OCI-LY7 (cell line): ENCODE measurements at places on chromosomes 7 and 10. TPM values are rescaled to one million over a fixed set of nuclear protein-coding genes. Genes with fewer than 3 reads are reported as not detected.

DNA sequence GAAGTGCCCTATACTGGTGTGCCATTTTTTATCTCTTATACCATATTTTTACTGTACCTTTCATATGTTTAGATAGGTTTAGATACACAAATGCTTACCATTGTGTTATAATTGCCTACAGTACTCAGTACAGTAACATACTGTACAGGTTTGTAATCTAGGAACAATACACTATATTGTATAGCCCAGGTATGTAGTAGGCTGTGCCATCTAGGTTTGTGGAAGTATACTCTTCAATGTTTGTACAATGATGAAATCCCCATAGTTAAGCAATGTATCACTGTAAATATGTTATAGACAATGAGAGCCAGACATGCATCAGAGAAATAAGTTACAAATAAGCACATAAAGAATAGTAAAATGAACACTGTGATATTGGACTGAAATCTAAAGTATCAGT, 109.1 kb downstream of the IQUB start:
- no peak for DNase-seq

GRCh38 chr7:19575909-19576557, 132.8 kb downstream of the POLR1F start:
- DNase-seq = no peak

DNA sequence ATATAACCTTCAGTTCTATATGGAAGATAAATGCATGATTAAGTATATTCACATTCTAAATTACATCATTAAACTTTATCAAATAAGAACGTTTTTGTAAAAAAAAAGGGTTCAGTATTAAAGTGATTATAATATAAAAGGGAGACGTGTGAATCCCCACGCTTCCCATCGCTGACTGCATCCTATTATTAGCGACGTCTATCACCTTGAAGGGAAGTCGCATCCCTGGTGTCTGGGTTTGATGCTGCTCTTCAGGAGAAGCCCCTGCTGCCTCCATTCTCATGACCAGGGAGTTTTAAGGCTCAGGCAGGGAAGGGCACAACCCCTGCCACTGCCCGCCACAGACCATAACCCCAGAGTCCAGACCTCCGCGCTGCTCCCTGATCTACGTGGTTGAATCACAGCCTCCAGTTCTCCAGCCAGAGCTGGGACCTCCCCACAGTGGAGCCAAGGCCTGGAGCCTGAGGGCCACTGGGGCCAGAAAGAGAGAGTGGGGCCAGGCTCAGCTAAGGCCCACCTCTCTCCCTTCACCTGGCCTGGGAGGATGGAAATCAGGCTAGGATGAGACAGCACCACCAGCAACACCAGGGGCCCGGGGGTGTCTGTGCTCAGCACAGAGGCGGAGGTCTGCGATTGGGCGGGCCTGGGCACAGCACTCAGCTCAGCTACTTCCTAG, 130.6 kb downstream of the TCERG1L start:
- no peak for DNase-seq

DNA sequence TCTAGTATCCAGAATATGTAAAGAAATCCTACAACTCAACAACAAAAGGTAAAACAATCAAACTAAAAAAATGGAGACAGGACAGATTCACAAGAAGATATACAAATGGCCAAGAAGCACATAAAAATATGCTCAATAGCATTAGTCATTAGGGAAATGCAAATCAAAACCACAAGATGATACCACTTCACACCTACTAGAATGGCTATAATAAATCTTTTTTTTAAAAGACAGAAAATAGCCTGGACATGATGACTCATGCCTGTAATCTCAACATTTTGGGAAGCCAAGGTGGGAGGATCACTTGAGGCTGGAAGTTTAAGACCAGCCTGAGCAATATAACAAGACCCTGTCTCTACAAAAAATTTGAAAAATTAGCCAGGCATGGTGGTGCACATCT, 27.9 kb upstream of the CHCHD3 start:
- DNase-seq = no peak

- DNase-seq = no peak
Measured at GRCh38 chr7:155373359-155374273, 75.9 kb downstream of the INSIG1 start.

- DNase-seq = peak; percentile 27
Measured at GRCh38 chr10:127880557-127880956, 12.2 kb downstream of the CLRN3 start.

GRCh38 chr10:483261-483660, 206.2 kb downstream of the DIP2C start:
- no peak for DNase-seq

- DNase-seq = peak; percentile 48
Measured at GRCh38 chr10:132158823-132159222, 27.9 kb upstream of the DPYSL4 start.

GRCh38 chr7:68785036-68785435, 813.2 kb upstream of the AUTS2 start:
- DNase-seq = no peak

DNA sequence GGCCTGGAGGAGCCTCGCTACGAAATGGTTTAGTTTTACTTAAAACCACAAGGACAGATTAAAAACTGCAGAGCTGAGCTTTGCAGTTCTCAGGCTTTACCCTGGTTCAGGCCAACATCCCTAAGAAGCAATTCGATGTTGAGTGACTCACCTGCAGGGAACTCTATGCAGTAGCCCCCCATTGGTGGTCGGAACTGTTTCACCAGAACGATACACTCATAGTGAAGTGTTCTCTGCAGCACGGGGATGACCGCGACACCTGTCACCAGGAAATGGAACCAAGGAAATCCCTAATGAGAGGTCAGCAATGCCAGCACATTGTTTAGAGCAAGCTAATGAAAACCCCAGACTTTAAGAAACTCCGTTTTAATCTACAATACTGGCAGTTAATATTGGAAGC, 18.0 kb downstream of the NUDT5 start:
- no peak for DNase-seq

GRCh38 chr10:70733051-70733450, 52.1 kb downstream of the TBATA start:
- no peak for DNase-seq

- DNase-seq = no peak
Measured at GRCh38 chr10:100184426-100184825, 1.4 kb downstream of the ERLIN1 start.

GRCh38 chr7:22082553-22082885, 136.8 kb upstream of the CDCA7L start:
- DNase-seq = no peak

- DNase-seq = no peak
Measured at GRCh38 chr7:13322126-13322525, 634.7 kb downstream of the ARL4A start.

Gene AQP1
- total RNA-seq = not detected in 2 replicates

Gene FFAR4
- total RNA-seq = not detected in 2 replicates

Gene CLDN15
- 31.9 and 34.8 TPM in 2 replicates for total RNA-seq

Gene TWIST1
- total RNA-seq = not detected in 2 replicates

Gene ZCWPW1
- total RNA-seq = 10.8 and 11.9 TPM in 2 replicates

Gene UBE3C
- total RNA-seq = 60.0 and 66.1 TPM in 2 replicates

Gene SNX13
- 32.6 and 38.4 TPM in 2 replicates for total RNA-seq

Gene SH3PXD2A
- total RNA-seq = 5.8 and 5.9 TPM in 2 replicates

Gene KCNMA1
- total RNA-seq = not detected in 2 replicates

Gene CTNNA3
- 0.68 TPM in 1 of 2 replicates, not detected in the other for total RNA-seq

Gene FZD1
- total RNA-seq = 1.1 and 1.3 TPM in 2 replicates

Gene INHBA
- not detected in 2 replicates for total RNA-seq
